ENCODE measurements at places on chromosomes 11 and 22.

DNA sequence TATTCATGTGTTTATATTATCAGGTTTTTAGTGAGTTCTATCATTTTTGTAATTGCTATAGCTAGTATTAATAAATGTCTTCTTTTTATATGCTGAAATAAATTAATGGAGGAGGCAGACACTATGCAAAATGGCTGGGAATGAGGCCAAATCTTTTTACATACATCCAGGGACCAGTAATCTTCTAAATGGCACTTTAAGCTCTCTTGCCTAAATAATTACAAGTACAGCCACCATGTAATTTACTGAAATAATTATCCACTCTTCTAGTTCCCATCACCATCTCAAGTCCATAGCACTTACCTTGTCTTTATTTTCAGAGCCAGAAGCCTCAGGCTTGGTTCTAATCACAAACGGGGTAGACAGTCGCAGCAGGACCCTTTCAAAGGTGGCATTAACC lies 79.1 kb downstream of the GUCY1A2 start:
- no peak for DNase-seq

DNA sequence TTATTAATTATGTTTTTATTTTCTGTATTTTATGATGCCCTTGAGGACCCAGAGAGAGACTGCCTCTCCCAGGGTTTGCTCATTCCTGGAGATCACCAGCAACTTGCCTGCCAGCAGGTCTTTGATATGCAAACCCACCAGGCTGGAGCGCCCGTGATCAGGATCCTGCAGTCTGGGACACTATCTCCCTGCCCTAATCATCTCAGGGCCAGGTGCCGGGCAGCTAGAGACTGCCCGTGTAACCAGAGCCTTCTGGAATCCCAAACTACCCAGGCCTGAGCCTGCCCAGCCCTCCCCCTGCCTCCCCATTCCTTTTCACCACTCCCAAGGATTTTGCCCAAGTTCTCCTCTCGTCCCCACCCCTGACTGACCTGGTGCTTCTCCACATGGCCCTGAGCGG lies 52.2 kb upstream of the B3GAT1 start:
- no peak for DNase-seq

DNA sequence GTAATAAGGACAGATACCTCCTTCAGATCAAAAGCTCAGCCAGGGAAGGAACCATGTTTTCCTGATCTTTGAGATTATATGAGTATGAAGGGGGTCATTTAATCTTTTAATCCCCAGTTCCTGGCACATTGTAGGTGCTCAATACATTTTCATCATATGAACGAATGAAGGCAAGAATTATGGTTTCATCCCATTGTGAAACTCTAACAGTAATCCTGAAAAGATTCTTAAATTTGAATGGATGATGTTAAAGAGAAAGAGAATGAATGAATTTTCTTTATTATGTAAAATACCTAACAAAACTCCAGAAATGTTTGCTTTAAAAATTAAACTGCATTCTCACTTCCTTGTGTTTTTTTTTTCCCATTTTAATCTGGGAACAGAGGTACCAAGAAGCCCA lies 162.2 kb upstream of the MTMR2 start:
- DNase-seq, result no peak

DNA sequence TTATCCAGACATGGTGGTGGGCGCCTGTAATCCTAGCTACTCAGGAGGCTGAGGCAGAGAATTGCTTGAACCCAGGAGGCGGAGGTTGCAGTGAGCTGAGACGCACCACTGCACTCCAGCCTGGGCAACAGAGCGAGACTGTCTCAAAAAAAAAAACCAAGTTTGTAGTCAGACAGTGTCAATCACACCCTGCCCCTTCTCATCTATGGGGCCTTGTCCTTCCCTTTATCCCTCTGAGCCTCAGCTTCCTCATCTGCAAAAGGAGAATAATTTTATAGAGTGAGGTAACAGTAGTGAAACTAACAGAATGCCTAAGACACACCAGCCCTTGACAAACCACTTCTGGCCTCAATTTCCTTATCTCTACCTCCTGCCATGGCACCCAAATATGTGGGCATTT lies 10.7 kb downstream of the BCL9L start:
- no peak for DNase-seq
